Esophagus muscularis mucosa (tissue), 4 donors: ENCODE measurements at places on chromosomes 12 and 14.
A peak's percentile ranks its signal among the peaks of the same experiment; 100 is the strongest.

GRCh38 chr12:68559246-68559645, 51.5 kb upstream of the RAP1B start:
- no peak for DNase-seq

DNA sequence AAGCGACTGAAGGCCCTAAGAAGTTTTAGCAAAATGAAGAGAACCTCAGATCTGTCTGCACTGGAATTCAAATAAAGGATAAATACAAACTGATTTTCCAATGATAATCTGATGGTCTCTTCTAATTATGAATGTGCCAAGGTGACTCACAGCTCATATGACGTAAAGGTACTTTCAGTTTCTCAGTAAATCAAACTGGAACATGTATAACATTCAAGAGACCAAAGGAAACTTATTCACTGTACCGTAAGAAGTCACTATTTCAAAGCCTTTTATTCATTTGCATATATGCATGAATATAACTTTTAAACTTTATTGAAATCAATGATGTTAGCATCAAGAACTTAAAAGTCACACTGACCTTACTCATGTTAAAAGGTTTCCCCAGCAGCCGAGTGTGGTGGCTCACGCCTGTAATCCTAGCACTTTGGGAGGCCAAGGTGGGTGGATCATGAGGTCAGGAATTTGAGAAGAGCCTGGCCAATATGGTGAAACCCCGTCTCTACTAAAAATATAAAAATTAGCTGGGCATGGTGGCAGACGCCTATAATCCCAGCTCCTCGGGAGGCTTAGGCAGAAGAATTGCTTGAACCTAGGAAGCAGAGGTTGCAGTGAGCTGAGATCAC, 52.2 kb downstream of the ATXN2 start:
- DNase-seq = no peak

DNA sequence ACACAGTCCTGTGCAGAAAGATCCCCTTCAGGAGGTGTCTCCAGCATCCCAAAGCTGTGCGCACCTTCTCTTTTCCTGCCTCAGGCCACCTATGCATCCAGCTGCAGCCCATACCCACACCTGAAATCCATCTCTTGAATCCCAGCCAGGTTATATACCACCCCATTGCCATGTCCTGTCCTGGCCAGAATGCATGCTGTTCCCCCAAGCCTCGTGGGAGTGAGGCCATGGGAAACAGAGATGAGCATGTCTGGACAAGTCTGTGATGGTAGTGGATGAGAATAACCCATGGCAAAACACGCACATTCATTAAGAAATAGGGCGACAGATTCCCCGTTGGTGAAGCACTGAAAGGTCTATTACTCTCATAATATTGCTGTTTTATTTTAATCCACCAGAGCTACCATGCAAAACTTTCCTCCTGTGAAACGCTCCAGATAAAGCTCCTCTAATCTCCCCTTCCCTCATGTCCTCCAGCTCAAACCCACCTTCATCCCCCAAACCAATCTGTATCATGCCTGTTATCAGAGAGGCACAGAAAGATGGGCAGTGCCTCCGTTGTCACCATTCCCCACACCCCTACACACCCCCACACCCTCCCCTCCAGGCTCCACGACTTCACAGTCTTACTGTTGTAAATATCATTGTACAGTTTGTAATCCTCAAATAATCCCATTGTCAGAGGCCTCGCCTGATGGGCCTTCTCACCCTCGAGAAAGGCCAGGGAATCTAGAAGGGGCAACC, 97.5 kb upstream of the FKBP4 start:
- DNase-seq = peak; percentile 82

DNA sequence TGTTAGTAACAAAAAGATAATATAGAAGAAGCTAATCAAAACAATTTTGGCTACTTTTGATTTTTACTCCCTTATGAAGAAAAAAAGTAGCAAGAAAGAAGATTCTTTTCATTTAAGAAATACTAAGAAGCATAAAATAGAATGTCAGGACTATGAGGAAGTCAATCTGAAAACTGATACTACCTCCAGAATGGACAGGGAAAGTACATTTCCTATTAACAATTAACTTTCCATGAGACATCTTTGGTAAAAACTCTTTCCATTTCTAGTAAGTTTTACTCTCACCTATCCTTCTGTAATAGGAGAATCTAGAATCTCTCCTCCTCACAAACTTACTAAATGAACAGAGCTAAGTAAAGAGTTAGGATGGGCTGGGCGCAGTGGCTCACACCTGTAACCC, 51.3 kb upstream of the NPFF start:
- DNase-seq = no peak

- DNase-seq = no peak
Measured at GRCh38 chr14:73227812-73228781, 9.2 kb upstream of the PAPLN start.

DNA sequence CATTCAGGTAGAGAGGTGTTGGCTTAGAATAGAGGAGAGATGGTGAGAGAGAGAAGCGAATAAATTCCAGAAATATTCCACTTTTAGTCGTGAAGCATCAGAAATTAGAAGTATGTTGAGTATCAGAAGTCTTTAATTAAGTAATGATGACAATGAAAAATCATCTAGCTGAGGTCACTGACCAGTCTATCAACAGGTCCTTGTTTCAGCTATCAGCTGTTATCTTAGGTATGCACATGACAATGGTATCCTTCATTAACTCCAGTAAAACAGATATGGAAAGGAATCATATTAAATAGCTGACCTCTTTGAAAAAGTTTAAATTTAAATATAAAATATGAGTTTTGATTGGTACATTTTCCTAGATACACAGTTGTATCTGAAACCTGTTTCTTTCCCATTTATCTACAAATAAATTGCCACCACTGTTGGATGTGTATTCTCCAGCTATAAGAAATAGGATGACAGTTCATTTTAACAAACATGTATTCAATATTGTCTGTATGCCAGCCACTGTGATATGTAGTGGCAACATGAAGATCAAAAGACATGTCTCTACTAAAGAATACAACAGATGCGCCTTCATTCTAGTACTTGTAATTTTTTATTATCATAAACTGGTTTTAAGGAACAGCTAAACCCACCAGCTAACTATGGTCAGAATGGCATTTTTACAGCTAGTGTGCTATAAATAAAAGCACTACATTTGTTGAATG, 424.2 kb upstream of the DCN start:
- DNase-seq = no peak

DNA sequence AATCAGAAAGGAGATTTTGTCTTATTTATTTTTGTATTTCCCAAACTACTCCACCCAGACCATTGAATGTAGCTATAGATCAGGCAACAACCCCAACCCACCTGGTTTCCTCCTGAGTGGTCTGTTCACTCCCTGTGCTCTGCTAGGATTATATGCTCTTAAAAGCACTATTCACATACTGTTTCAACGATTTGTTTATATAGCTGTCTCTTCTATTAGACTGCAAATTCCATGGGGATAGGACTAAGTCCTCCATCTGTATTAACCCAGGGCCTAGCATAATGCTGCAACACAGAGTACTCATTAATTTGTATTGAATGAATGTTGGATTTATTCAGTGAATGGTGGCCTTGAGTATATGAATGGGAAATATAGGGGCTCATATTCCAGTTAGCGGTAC, 307.6 kb downstream of the RAD51B start:
- no peak for DNase-seq

DNA sequence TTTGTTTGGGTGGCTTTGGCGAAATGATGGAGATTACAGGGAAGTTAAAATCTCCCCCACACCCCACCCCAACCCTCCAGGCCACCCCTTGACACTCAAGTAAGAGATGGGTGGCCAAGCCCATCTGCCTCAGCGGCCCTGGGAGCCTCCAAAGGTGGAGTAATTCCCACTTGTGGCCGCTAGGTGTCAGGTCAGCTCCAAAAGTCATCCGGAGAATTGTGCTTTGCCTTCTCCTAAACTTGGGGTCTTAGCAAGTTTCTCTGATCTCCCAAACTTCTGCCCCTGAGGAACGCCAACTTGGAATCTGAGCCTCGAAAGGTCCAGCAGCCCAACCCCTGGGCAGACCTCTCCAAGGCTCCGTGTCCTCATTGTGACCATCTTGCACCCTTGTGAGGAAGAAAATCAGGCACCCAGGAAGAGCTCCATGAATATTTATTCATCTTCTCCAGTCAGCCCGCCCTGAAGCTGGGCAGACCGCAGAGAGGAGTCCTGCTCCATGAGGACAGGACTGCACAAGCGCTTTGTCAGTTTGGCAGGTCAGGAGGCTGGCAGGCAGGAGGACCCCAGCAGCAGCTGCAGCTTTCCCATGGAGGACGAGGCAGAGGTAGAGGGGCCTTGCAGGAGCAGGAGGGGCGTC, 46.7 kb downstream of the LRRC74A start:
- DNase-seq = peak; percentile 94

DNA sequence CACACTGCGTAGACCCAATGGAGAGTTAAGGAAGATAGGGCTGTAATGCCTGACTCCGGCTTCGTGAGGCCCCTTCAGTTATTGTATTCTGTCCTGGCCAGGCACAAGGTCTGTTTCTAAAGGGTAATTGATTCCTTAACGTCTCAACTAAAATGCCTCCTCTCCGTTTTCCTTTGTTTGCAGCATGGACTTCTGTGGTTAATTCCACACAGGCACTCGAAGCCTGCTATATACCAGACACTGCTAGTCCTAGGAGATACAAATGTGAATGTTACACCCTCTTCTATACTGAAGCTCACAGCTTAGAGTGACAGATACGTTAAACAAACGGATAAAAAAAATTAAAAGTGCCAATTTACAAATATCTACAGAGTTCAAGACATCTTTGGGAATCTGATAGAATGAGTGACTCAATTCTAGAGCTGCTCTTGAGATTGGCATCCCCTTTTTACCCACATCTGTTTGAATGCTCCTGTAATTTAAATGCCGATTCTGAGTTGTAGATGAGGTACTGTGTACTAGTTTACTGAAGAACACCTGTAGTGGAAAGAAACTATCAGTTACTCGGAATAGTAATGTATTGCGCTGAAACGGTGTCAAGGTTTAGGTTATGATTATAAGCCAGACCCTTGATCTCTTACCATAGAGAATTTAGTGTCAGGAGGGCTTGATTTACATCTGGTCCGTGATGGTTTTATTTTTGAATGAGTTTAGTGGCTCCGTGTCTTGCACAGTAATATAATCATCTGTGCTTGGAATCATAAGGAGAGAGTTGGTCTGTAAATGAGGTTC, 784 bp downstream of the PSMA6 start:
- no peak for DNase-seq

DNA sequence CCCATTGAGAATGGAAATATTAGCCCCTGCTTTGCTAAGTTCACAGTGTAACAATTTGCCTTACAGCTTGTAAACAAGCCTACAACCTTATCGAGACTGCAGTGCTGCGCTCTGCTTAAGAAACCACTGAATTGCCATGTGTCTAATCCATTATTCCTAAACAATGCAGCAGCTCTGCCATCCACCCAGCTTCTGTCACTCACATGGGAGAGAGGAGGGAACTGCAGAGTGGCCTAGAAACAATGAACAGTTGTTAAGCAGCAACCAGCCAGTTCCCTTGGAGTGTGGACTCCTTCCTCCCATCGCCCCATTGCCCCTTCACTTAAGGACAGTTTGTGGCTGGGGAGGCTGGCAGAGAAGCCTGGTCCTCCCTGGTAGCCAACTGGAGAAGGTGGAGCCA, 42.9 kb downstream of the TESPA1 start:
- DNase-seq = no peak

GRCh38 chr12:24746006-24746671, 202.8 kb downstream of the BCAT1 start:
- no peak for DNase-seq

DNA sequence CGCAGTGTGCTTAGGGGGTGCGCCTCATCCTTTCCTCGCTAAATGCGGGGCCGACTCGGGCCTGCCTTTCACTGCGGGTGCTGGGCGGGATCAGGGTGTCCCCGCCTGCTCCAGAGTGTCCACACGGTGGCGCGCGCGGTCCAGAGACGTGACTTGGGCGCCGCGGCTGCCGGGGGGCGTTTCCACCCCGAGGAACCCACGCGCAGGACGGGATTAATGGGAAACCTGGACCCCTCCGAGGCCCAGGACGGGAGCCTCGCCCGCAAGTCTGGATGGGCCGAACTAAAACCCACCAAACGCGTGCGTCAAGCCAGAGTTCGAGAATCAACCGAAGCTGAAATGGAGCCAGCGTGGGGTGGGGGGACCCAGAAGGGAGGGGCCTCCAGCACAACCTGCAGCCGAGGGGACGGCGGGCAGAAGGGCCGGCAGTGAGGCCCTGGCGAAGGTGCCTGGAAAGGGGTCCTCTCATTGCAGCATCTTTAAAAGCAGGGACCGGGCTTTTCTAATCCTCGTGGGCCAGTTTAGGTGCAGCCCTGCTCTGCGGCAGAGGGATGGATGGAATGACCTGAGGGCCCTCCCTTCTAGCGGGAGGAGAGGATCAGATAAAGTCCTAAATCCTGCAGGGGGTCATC, 93.3 kb downstream of the NINJ2 start:
- peak; percentile 96 for DNase-seq

DNA sequence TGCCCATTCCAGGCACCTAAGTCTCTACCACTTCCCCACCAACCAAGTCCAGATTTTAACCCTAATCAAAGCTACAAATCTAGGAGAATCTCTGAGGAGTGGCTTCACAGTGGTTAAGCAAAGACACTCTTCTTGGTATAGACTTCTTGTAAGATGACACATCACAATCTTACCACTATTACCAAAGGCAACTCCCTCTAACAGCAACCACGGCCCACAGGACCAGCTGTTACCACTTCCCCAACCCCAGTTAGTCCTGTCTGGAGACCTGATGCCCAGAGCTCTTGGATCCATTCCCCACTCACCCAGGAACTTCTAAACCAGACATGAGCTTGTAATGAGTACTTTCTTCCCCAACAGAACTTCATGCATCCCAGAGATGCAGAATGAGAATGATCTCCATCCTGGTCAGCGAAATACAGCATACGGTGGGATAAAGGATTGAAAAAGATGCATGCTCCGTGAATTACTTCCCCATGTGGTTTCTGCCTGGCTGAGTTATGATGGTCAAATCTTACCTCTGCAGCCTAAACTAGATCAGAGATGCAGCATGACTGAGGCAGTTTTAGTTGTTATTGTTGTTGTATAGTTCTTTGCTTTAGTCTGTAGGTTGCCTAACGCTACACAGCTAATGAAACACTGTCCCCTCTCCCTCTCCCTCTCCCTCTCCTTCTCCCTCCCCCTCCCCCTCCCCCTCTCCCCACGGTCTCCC, 87.7 kb upstream of the FOXN3 start:
- no peak for DNase-seq

DNA sequence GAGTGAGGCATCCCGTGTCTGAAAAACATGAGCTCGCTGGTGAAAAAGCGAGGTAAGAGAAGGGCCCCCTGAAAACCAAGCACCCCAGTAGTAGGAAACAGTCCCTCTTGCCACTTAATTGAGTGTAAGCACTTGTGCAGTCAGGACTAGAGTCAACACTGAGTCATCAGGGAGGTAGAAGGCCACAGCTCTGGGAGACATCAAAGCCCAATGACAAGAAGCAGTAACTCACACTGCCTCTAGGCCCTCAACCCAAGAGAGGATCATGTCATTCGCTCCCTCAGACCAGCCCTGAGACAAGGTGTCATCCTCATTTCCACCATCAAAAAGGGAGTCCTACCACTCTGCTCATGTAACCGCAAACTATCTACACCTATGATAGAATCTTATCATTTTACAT, 17.8 kb downstream of the POMT2 start:
- no peak for DNase-seq

GRCh38 chr14:99075771-99076375, 196.1 kb downstream of the BCL11B start:
- peak; percentile 89 for DNase-seq

- DNase-seq = no peak
Measured at GRCh38 chr14:71702786-71703185, 229.4 kb upstream of the RGS6 start.
